ENCODE measurements at places on chromosomes 1 and 21.
A peak's percentile ranks its signal among the peaks of the same experiment; 100 is the strongest.

DNA sequence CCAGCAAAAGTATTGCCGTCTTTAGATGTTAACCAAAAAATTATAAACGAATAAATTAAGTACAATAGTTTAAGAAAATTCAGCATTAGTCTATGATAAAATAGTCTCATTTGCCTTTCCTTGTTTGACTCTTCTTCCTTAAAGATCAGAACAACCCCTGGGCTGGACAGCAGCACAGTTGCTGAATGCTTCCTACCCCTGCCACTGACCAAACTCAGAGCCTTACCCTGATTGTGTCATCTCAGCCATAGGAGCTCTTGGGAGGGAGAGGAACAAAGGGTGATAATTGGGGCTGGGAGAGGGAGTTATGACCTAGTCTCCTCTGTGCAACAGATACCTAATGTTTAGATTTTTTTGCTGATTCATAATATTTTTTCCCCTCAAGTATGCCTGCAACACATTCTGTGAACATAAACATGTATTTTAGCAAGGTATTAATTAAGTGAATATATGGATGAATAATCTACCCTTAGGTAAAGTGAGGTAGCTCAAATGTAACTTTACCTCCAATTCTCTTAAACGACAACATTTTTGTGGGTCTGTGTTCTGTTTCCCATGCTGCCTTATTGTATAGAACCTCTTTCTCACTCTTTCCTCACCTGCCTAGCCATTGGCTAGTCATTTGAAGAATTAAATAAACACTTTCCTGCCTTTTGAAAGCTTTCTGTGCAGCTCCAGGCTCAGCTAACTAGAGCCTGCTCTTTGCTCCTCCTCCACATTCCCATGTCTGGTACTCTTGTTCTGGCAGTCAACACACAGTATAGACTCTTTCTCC is 46.1 kb downstream of the FGGY start:
- no peak for DNase-seq

GRCh38 chr1:3809680-3810079 is 13.4 kb upstream of the LRRC47 start:
- DNase-seq: no peak

- no peak for DNase-seq
Observed at GRCh38 chr1:216044538-216044937, 378.7 kb downstream of the USH2A start.

- DNase-seq: no peak
Observed at GRCh38 chr1:112714313-112715263, 544 bp downstream of the PPM1J start.

- peak; percentile 96 for DNase-seq
Observed at GRCh38 chr1:26530895-26531598, 1.5 kb downstream of the RPS6KA1 start.

DNA sequence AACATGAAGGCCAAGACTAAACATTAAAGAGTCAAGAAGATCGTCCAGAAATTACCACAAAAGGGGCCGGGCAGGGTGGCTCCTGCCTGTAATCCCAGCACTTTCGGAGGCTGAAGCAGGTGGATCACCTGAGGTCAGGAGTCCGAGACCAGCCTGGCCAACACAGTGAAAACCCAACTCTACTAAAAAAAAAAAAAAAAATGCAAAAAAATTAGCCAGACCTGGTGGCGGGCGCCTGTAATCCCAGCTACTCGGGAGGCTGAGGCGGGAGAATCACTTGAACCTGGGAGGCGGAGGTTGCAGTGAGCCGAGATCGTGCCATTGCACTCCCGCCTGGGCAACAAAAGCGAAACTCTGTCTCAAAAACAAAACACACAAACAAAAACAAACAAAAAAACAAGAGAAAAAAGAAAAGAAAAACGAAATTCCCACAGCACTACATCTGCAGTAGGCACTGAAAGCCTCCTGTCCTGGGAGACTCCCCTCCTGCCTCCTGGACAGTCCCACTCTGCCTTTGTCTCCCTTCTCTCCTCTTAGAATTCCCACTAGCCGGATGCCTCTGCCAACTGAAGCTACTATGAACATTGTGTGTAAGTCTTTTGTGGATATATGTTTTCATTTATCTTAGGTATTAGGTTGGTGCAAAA is 17.7 kb upstream of the RIPK4 start:
- no peak for DNase-seq

DNA sequence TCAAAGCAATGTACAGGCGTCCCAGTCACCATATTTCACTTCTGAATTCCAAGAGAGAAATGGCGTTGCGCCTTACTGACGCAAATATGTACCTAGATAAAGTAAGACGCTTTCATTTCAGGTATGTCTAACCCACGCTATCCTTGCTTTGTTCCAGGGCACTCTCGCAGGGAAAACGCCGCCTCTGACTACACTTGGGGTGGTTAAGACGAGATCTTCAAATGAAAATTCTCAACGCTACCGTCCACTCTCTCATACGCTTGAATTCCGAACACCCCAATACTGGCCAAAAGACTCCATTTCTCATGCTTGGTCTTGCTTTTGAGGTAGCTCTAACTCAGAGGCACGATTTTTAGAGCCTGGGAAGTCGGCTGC is 736 bp upstream of the ZMPSTE24 start:
- no peak for DNase-seq

GRCh38 chr1:189851806-189852367 is 625.8 kb downstream of the BRINP3 start:
- DNase-seq: no peak

DNA sequence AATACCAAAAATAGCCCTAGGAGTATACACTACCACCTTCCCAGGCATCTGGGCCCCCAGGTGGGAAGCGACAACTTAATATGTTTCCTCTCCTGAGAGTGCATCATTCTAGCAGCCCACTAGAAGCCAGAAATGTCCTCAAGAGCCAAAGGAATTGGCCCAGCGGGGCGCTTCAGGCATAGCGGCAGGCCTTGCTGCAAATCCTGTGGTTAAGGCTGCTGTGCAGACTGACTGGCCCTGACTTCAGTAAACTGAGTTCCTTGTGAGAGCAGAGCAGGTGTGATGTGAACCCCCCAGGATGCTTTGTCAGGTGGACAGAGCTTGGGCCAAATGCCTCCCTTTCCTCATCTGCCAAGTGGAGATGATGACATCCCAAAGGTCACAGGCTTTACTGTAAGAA is 29.7 kb upstream of the LDLRAP1 start:
- no peak for DNase-seq

DNA sequence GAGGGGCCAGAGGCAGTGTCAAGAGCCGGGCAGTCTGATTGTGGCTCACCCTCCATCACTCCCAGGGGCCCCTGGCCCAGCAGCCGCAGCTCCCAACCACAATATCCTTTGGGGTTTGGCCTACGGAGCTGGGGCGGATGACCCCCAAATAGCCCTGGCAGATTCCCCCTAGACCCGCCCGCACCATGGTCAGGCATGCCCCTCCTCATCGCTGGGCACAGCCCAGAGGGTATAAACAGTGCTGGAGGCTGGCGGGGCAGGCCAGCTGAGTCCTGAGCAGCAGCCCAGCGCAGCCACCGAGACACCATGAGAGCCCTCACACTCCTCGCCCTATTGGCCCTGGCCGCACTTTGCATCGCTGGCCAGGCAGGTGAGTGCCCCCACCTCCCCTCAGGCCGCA is at the start of gene BGLAP:
Gene BGLAP (plus strand): TSS at position 259 of the 400 bp plus-strand sequence. CDS start 48 bp downstream, at position 307.
- no peak for DNase-seq

- no peak for DNase-seq
Observed at GRCh38 chr1:185559151-185559550, 175.0 kb upstream of the HMCN1 start.

DNA sequence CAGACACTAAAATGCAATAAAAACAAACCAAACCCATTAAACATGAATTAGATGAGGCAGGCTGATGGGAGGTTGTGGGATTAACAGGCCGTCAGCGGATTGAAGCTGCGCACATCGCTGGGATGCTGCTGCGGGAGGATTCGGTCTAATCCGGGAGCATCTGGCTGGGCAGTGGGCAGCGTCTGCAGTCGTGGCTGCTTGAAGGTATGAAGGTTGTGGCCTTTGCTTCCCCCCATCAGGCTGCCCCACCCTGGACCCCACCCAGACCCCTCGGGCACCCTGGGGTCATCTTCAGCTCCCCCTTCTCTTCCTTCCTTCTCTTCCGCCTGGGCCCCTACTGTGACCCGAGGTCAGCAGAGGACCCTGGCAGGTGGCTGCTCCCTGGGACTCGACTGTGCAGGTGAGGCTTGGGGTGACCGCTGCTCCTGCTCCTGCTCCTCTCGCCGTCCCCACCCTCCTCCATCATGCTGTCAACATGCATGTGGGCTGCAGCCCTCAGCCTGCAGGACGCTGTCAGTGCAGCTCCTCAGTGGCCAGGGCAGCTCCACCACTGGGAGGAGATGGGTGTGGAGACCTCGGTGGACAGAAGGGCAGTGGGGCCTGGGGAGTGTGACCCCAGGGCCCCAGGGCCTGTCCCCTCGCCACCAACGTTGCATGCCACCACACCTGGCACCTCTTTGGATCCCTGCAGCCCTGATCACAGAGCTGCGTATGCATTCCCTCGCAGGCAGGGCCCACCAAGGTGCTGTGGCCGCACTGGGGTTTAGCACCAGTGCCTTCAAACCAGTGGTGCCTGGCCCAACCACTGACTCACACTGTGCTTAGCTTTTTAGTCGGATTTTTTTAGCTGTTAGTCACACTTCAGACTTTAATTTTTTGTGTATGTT is 112.2 kb upstream of the COL6A1 start:
- DNase-seq: no peak

DNA sequence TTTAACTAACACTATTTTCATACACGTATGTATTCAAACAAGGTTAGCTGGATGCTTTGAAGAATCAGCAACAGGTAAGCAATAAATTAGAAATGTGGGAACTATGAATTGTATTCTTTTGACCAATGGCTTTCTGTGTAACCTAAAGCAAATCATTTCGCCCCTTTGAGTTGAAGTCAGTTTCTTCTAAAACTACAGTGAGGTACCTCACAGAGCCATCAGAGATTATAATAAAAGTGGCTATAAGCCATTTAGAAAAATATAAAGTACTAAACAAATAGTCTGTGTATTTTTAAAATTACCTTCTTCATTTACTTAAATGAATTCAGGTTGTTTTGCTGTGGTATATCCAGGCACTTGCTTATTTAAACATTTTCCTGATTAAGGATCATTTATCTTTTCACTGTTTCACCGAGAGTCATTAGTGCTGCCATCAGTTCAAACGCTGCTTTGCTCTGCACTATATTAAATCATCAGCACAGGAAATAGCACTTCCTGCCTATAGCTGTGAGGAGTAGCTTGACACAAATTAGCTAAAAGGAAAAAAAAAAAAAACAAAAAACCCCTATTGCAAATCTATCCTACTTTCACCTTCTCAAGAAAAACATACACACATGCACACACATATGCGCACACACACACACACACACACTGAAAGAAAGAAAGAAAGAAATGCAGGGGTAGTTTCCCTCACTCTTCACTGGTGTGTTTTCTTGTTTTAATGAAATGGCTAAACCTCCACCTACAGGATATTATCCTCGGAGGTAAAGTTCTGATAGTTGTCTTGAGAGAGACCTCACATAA is 39.8 kb upstream of the C1orf105 start:
- DNase-seq: no peak

- no peak for DNase-seq
Observed at GRCh38 chr1:23400324-23401114, 24.0 kb downstream of the TCEA3 start.

GRCh38 chr21:31351960-31352359 is 7.9 kb upstream of the TIAM1 start:
- peak; percentile 62 for DNase-seq

- DNase-seq: no peak
Observed at GRCh38 chr21:27371975-27372331, 405.1 kb upstream of the ADAMTS5 start.

GRCh38 chr1:161949548-161949947 is 74.1 kb downstream of the OLFML2B start:
- no peak for DNase-seq

DNA sequence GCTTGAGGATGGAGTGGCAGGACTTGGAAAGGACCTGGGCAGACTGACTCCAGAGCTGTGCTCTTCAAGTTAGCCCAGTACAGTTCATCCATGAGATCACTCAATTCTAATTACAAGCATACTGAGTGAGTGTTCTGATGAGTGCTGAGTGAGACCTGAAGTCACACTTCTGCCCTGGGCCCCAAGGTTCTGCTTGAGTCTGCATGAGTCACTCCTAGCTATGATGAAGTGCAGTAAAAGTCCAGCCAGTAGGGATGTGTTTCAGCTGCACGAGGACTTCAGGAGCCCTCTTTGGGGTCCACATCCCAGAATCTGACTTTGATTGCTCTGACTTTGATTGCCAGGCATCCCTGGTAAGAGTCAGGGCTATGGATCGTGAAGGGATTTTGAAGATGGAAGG is 35.8 kb downstream of the PLEKHA6 start:
- DNase-seq: no peak

DNA sequence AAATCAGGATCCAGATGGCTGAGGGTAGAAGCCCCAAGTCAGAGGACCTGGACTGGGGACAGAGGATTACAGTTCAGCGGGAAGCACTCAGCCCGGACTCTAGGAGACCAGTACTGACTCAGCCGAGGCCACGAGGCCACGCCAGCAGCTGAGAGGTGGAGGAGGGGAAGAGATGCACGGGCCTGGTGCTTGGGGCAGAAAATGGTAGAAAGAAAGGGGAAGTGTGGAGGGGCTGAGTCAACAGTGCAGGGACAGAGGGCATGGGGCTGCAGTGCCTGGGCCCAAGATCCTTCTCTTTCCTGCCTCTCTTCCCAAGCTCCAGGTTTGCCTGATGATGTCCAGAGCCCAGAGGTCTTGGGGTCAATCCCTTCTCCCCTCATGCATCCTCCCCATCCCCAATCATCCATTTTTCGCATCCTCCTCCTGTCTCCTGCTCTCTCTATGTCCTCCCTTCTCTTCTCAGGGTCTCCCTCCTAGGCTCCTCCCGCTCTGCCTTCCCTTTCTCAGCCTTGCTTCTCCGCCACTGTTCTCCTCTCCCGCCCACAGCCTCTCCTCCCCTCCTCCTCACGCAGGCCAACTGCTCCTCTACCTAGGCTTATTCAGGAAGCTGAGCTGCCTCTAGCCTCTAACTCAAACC is 7.7 kb downstream of the ARHGEF2 start:
- DNase-seq: no peak

- DNase-seq: no peak
Observed at GRCh38 chr1:227707846-227708245, 27.3 kb downstream of the JMJD4 start.

GRCh38 chr1:53111073-53111556 is 31.3 kb downstream of the SLC1A7 start:
- peak; percentile 67 for DNase-seq

- no peak for DNase-seq
Observed at GRCh38 chr1:147337040-147337630, 94.7 kb downstream of the CHD1L start.
